Occipital lobe (tissue), 3 donors: ENCODE measurements at places on chromosomes 16 and 17. TPM values are rescaled to one million over a fixed set of nuclear protein-coding genes. Genes with fewer than 3 reads are reported as not detected.

The MT1E gene
- 12.8 TPM for total RNA-seq

GRCh38 chr17:81030741-81031565 lies 4.0 kb upstream of the BAIAP2 start:
- no peak for DNase-seq

The CCL5 gene
- 0.47 TPM for total RNA-seq

DNA sequence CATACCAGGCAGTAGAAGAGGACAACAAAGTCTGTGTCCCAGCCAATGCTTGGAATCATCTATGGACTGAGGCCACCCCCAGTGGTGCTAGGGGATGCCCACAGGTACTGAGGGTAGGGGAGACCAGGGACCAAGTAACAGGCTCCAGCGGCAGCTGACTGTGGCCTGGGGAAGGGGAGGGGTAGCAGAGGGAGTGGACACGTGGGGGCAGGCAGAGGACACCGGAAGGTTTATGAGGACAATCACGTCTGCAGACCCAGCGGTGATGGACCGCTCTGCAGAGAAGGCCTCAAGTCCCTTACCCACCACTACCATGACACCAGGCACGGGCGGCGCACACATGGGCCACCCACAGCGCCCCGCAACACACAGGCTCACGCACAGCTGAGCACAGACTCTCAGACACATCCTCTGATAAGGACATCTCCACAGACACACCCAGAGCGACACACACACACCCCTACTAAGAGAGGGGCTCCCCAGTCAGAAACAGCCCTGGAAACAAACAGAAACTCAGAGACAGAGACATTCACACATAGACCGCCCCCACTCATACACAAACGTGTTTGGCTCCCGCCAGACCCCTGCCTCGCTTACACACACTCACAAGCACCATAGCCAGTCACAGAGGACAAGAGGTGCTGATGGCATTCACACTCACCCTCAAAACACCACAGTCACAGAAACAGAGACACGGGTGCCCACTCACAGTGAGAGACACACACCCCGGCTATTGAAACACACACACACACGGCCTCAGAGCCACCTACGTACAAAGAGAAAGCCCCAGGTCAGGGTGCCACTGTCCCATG lies 35.8 kb downstream of the SRCIN1 start:
- DNase-seq: no peak

GRCh38 chr16:47979164-47979520 lies 176.7 kb downstream of the ABCC12 start:
- DNase-seq: no peak
